MM.1S (cell line): ENCODE measurements at places on chromosomes 11 and 22.

DNA sequence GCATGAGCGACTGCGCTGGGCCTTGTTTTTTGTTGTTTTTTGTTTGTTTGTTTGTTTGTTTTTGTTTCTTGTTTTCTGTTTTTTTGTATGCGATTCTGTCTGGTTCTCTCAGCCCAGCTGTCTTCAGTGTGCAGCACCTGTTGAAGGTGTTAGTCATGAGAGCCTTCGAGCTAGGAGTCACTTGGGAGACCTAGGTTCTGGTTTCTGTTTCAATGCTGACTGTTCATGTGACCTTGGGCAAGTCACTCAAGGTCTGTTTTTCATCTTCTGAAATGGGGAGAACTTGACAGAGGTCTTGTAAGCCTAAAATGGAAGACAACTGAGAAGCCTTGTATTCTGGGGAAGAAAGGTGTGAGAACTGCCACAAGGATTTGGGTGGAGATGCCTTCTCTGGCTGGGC, 1.8 kb downstream of the DCPS start:
- 0 out of 2 replicates have a peak, but pooled peaks cover 3% of the 10 kb centered on the region for H3K36me3 ChIP-seq
- DNase-seq: peak; percentile 97
- no peaks in the 10 kb centered on the region for H3K27me3 ChIP-seq
- H3K27ac ChIP-seq: peak overlapping the region; percentile 87

DNA sequence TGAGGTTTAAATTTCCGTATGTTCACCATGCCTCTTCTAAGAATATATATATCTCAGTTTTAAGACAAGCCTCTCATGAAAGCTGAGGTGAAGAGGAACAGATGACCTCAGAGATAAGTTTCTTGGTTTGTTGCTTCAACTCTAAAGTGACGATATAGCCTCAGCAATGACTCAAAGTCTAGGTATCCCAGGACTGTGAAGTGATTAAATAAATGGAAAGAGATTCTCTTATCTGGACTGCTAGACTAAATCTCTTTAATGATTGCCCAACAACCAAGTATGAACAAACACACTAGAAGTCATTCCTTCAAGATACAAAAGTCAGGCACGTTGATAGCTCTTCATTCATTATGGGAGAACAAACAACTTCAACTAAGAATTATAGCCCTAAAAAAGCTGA, 15.3 kb downstream of the CADM1 start:
- no peak for DNase-seq
- H3K36me3 ChIP-seq: peaks cover 4% of the 10 kb centered on the region; the same call in 1 of the 2 replicates
- no peak overlapping the region for H3K27ac ChIP-seq
- H3K4me3 ChIP-seq: no peak overlapping the region

DNA sequence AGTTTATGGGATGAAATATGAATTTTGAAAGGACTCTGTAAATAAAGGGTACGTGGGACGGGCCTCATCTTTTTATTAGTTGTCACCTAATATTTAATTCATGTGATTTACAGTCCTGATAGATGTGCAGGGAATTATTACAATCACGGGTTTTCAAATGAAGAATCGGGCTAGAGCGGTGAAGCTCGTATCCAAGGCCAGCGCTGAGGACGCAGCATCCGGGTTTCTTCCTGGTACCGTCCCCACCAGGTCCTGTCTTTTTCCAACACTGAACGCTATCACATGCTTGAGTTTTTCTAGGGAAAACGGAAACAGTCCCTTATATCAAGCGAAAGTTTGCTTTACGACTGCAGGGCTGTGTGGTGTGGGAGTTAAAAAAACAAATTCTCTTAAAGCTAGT, 787 bp downstream of the SMDT1 start:
- DNase-seq: peak; percentile 16
- H3K36me3 ChIP-seq: no peaks in the 10 kb centered on the region
- peak overlapping the region; percentile 84 for H3K27ac ChIP-seq
- peak overlapping the region; percentile 94 for H3K4me3 ChIP-seq
- peaks cover 7% of the 10 kb centered on the region for H3K4me1 ChIP-seq

- H3K27me3 ChIP-seq: no peaks in the 10 kb centered on the region
- H3K27ac ChIP-seq: no peak overlapping the region
- no peaks in the 10 kb centered on the region for H3K36me3 ChIP-seq
- peaks cover 4% of the 10 kb centered on the region; the same call in 1 of the 2 replicates for H3K4me1 ChIP-seq
- DNase-seq: no peak
- H3K4me3 ChIP-seq: peak overlapping the region; percentile 77
Measured at GRCh38 chr11:126354631-126355323, 709 bp upstream of the ST3GAL4 start.

- H3K27ac ChIP-seq: no peak overlapping the region
- no peaks in the 10 kb centered on the region for H3K27me3 ChIP-seq
- no peak overlapping the region for H3K4me3 ChIP-seq
- H3K36me3 ChIP-seq: no peaks in the 10 kb centered on the region
- H3K4me1 ChIP-seq: no peaks in the 10 kb centered on the region
Measured at GRCh38 chr11:65213322-65214211, 31.8 kb downstream of the CAPN1 start.

GRCh38 chr11:3946455-3947017, 91.1 kb downstream of the STIM1 start:
- H3K27me3 ChIP-seq: no peaks in the 10 kb centered on the region
- no peaks in the 10 kb centered on the region for H3K36me3 ChIP-seq
- no peak for DNase-seq

GRCh38 chr11:132742929-132743328, 789.4 kb downstream of the OPCML start:
- H3K4me3 ChIP-seq: no peak overlapping the region
- H3K36me3 ChIP-seq: no peaks in the 10 kb centered on the region
- DNase-seq: no peak
- H3K27me3 ChIP-seq: no peaks in the 10 kb centered on the region

- no peak for DNase-seq
- H3K4me3 ChIP-seq: no peak overlapping the region
- no peaks in the 10 kb centered on the region for H3K36me3 ChIP-seq
- no peak overlapping the region for H3K27ac ChIP-seq
- H3K27me3 ChIP-seq: no peaks in the 10 kb centered on the region
Measured at GRCh38 chr22:17035246-17035645, 27.2 kb upstream of the GAB4 start.

GRCh38 chr22:47066616-47066905, 304.1 kb downstream of the TBC1D22A start:
- no peaks in the 10 kb centered on the region for H3K4me1 ChIP-seq
- no peak for DNase-seq
- H3K36me3 ChIP-seq: no peaks in the 10 kb centered on the region
- no peaks in the 10 kb centered on the region for H3K27me3 ChIP-seq
- no peak overlapping the region for H3K4me3 ChIP-seq
